ENCODE measurements at places on chromosomes 5 and 9. TPM values are rescaled to one million over a fixed set of nuclear protein-coding genes. Genes with fewer than 3 reads are reported as not detected.

The B4GALT1 gene
- 35.2 TPM for total RNA-seq

The CDC20B gene
- 0.13 TPM for total RNA-seq

The FOXD4 gene
- 0.27 TPM for total RNA-seq

The SHOC1 gene
- not detected for total RNA-seq

The ZNF346 gene
- total RNA-seq: 33.2 TPM

The MAMDC2 gene
- total RNA-seq: 20.5 TPM

The IL9 gene
- total RNA-seq: not detected

The IRX2 gene
- not detected for total RNA-seq

The PCDHB14 gene
- total RNA-seq: 0.14 TPM

The TMEM252 gene
- not detected for total RNA-seq

The FAM120A gene
- total RNA-seq: 193 TPM

The C5orf58 gene
- not detected for total RNA-seq

The LCNL1 gene
- not detected for total RNA-seq

The GFI1B gene
- not detected for total RNA-seq

The AK8 gene
- total RNA-seq: 0.13 TPM

The AGPAT2 gene
- 29.1 TPM for total RNA-seq

The DHFR gene
- total RNA-seq: 89.8 TPM

The NUTM2G gene
- not detected for total RNA-seq

The PITX1 gene
- total RNA-seq: 0.57 TPM

The UBAP1 gene
- total RNA-seq: 44.9 TPM

The BHMT gene
- not detected for total RNA-seq

The LECT2 gene
- not detected for total RNA-seq

The WDR38 gene
- total RNA-seq: not detected

The CACNA1B gene
- total RNA-seq: 0.14 TPM

The ZNF300 gene
- total RNA-seq: 7.4 TPM

The ANKRD31 gene
- total RNA-seq: 0.07 TPM

The PRSS3 gene
- 24.4 TPM for total RNA-seq

The LRSAM1 gene
- total RNA-seq: 17.4 TPM

The HTR1A gene
- total RNA-seq: not detected

The RANBP17 gene
- total RNA-seq: 8.0 TPM

The PTGS1 gene
- 39.4 TPM for total RNA-seq

The LAMC3 gene
- 0.22 TPM for total RNA-seq

The PANK3 gene
- 85.9 TPM for total RNA-seq

The MEIKIN gene
- total RNA-seq: not detected

The UBE2QL1 gene
- total RNA-seq: 0.07 TPM

The RPL35 gene
- total RNA-seq: 2,001 TPM

The LHX3 gene
- not detected for total RNA-seq

The IL5 gene
- not detected for total RNA-seq

The HEMGN gene
- total RNA-seq: not detected

The OTP gene
- total RNA-seq: not detected

The CSF2 gene
- not detected for total RNA-seq

The C8G gene
- not detected for total RNA-seq

The GPX8 gene
- total RNA-seq: 101 TPM

The GRAMD2B gene
- 3.4 TPM for total RNA-seq

The NADK2 gene
- 21.3 TPM for total RNA-seq

Data from thoracic aorta endothelial cell (primary cell).